ENCODE measurements at places on chromosomes 13 and 19.

DNA sequence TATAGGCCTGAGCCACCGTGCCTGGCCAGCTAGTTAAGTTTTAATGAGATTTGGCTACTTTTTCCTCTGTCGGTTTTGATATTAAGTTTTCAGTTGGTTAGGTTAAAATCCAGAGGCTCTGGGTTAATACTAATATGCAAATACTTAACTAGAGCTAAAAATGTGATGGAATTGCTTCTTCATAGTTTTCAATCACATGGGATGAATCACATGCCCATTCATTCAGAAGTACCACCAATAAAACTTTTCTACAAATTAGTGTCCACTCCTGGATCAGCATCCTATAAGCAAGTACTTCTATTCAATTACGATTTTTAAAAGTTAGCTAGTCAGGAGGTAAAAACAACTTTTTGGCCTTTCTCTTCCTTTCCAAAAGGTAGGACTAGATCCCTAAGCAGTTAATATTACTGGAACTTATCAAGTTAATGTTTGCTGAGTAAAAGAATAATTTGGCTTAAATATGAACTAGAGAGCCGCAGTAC, 4.3 kb downstream of the SLC25A30 start:
- no peak overlapping the region for H3K27ac ChIP-seq
- H3K4me3 ChIP-seq, result no peak overlapping the region
- peaks cover 17% of the 10 kb centered on the region for H3K36me3 ChIP-seq
- no peak for DNase-seq

- no peaks in the 10 kb centered on the region for H3K27me3 ChIP-seq
- no peak for DNase-seq
- H3K4me3 ChIP-seq, result no peak overlapping the region
- H3K27ac ChIP-seq, result no peak overlapping the region
- no peaks in the 10 kb centered on the region for H3K36me3 ChIP-seq
Measured at GRCh38 chr13:30006246-30006645, 155.8 kb upstream of the UBL3 start.

DNA sequence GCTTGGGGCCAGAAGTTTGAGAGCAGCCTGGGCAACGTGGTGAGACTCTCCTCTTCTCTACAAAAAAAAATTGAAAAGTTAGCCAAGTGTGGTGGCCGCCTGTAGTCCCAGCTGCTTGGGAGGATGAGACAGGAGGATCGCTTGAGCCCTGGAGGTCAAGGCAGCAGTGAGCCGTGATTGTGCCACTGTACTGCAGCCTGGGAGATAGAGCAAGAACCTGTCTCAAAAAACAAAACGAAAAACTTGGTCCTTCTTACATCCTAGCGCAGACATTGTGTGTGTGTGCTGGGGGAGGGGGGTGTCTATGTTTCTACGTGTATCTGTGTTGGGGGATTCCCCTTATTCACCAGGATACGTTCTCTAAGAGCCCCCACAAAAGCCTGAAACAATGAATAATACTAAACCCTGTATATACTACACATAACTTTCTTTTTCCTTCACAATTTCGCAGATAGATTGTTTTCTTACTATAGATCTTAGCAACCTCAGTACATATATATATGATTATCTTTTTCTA, 7.9 kb downstream of the AXL start:
- no peak overlapping the region for H3K27ac ChIP-seq

GRCh38 chr13:80251403-80251802, 89.5 kb downstream of the SPRY2 start:
- no peaks in the 10 kb centered on the region for H3K4me1 ChIP-seq
- DNase-seq, result no peak
- H3K27me3 ChIP-seq, result no peaks in the 10 kb centered on the region

Data from B cell (primary cell).